ENCODE measurements at places on chromosomes 16 and 17.

GRCh38 chr16:1363501-1364041 is 11.8 kb downstream of the GNPTG start:
- peak; percentile 67 for DNase-seq

DNA sequence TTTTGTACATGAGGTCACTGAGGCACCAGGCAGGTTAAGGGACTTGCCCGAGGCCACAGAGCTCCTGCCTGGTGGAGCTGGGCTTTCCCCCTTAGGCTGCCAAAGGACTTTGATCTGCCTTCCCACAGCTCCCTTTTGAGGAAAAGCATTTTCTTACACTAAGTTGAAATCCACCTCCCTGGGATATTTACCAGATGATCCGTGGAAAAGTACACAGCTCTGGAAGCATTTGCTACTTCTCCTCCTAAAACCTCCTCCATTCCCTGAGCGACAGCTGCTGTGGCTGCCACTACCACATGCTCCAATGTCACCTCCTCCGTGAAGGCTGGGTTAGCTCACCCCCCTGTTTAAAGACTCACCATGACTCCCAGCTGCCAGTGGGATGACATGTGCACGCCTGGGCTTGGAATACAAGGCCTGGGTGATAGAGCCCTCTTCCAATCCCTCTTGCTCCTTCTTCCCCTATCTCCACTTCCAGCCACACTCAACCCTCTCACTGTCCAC is 1.2 kb upstream of the MPRIP start:
- no peak for DNase-seq

DNA sequence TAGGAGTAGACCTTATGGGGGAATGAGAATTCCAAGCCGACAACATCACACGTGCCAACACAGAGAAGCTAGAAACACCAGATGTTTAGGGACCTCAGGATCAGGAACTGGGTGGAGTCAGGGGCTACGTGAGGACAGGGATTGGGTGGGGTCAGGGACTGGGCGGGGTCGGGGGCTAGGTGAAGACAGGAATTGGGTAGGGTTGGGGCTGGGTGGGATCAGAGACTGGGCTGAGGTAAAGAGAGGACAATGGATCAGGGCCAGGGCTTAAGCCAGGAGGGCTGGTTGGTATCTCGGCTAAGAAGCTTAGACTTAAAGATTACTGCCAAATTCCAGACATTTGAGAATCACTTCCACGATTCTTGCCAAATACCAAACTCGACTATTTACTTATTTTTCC is 11.6 kb downstream of the TEKT5 start:
- no peak for DNase-seq

DNA sequence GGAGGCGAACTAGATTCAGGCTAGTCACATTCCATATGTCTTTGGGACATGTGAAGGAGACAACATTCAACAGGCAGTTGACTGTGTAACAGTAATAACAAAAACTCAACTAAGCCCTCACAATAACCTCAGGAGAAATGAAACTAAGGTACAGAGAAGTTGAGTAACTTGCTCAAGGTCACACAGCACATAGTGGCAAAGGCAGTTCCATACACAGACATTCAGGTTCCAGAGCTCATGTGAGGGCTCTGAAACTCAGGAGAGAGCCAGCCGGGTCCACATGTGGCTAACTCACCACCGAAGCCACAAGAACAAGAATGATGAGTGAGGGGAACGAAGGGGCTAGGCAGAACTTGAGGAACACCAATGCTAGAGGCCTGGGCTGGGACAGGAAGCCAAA is 46.3 kb upstream of the CCL1 start:
- no peak for DNase-seq

DNA sequence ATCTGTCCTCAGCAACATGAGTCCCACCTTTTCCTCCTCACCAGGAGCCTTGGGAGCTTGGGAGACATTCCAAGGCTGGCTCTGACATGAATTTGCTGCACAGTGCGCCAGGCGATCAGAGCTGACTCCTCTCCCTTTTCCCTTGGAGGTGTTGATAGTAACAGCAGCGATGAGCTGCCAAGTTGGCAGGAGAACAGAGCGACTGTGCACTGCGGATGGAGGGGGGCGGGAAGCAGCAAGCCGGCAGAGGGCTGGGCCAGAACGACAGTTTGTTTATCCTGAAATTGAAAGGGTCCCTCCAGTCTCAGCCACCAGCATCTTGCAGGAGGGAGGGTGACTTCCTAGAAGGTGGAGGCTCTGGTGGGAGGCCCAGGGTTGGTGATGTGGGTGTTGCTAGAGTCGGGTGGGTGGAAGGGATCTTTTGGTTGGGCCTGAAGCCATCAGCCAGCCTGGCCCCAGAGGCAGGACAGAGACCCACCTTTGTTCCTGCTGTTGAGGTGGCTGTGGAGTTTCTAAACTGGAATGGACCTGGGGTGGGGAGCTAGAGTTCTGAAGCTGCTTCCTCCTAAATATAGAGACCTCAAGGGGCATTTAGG is 22.5 kb upstream of the DYNLL2 start:
- no peak for DNase-seq

DNA sequence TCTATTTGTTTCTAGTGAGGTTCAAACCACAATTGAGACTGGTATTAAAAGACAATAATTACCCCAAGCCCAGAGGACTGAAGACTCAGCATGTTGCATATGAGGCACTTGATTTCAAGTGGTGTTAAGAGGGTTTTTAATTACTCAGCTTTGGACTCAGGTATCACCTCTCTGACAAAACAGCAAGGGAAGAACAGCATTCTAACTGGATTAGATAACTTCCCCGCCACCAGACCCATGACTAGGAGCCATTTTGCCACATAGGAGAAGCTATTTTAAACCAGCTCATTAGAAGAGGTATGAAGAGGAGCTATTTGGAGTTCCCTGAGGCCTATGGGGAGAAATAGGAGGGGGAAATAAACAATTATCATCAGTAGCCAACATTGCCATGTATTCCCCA is 226.1 kb upstream of the TOX3 start:
- no peak for DNase-seq

GRCh38 chr17:1029196-1029921 is 32.4 kb downstream of the TIMM22 start:
- DNase-seq, result no peak

DNA sequence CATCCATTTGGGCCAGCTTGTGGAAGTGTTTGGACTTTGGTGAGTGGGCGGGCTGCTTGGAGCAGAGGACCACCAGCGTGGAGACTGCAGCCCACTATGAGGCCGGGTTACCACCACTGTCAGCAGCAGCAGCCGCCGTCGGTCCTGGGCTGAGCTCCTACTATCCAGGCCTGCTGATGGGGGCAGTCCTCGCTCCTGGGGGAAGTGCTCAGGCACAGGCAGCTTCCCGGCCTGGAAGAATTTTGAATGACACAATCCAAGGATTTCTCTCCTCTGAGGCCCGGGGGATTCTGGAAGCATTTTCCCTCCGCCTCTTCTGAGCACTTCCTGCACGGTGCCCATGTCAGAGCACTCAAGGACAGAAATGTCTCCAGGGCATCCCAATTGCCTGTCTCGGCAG is 5.3 kb upstream of the NOD2 start:
- DNase-seq, result no peak

GRCh38 chr16:54817432-54817831 is 113.2 kb upstream of the IRX5 start:
- DNase-seq, result no peak

- no peak for DNase-seq
Measured at GRCh38 chr17:19388791-19389785, 2.1 kb upstream of the MFAP4 start.

GRCh38 chr17:8124350-8125153 is 646 bp upstream of the HES7 start:
- DNase-seq, result no peak

- DNase-seq, result no peak
Measured at GRCh38 chr17:28485049-28485448, 11.6 kb downstream of the SLC13A2 start.

GRCh38 chr16:79363035-79363434 is 237.5 kb downstream of the MAF start:
- peak; percentile 6 for DNase-seq

DNA sequence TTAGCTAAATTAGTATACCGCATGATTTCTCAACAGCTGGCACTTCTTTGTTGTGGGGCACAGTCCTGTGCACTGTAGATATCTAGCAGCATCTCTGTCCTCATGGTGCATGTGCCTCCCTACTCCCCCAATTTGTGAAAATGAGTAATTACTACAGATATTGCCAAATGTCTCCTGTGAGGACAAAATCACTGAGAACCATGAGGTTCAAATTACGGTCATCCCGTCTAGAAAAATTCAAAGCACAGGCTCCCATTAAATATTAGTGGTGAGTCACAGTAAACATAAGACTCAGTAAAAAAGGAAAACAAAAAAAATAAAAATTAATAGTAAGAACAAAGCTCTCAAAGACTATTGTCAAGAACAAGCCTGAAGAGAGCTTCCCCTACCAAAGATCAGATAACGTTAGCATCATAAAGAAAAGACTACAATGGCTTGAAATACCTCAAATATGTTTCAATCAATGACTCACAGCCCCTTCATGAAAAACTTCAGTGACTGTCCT is 57.8 kb downstream of the STH start:
- DNase-seq, result no peak

Measured in CD4-positive, alpha-beta T cell treated with Interleukin-4 for 1 hour (primary cell).